Tibial nerve (tissue), 4 donors: ENCODE measurements at places on chromosomes 4 and X.

DNA sequence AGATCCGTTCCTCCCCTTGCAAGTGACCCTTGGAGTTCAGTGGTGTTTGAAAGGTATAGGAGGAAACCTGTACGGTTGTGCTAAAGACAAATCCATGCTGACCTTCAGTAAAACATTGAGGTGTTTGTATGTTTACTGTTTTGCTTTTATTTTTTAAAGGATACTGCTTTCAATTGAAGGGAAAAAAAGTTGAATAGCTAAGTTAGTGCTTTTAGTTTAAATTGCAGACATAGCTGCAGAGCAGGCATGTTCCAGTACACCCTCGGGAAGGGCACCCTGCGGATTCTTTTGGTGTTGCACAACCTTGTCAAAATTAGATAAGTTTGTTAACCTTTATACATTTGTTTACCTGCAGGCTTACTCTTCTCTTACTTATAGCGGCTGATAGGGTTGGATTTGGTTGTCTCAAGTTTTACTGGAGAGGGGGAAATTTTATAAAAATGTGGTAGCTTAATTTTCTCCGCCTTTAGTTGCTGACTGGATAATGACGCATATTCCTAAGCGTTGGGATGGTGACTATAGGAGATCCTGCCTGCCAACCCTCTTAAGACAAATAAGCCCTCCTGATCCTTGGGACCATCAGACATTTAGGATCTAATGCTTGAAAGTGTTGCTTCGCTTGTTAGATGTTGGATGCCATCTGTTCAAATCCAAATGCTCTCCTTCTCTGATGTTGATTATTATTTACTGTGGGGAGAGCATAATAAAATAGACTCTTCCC lies 2.0 kb downstream of the RAPGEF2 start:
- DNase-seq: no peak

- DNase-seq: no peak
These were observed 244 bp downstream of the EIF2S3 start for GRCh38 chrX:24055043-24055356.

GRCh38 chr4:89682808-89683207 lies 154.2 kb downstream of the SNCA start:
- no peak for DNase-seq

DNA sequence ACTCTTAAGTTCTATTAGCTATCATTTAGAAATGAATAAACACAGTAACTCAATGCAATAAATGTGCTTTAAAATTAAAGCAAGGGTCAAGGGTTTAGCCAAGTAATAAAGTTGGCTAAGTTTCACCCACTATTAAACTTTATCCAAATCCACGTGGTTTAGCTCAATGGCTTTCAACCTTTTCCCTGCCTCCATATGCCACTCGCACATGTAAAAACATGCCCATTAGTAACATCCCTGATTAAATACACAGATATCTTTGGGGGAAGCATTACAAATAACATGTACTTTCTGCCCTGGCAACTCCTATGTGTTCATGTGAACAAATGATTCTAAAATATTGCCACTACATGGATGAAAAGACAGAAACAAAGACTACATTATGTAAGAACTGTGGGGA lies 130.8 kb downstream of the ZAR1 start:
- DNase-seq: no peak

- DNase-seq: no peak
These were observed 182.7 kb downstream of the KCNIP4 start for GRCh38 chr4:21765810-21766407.

GRCh38 chrX:132848296-132848970 lies 110.0 kb downstream of the HS6ST2 start:
- DNase-seq: no peak

DNA sequence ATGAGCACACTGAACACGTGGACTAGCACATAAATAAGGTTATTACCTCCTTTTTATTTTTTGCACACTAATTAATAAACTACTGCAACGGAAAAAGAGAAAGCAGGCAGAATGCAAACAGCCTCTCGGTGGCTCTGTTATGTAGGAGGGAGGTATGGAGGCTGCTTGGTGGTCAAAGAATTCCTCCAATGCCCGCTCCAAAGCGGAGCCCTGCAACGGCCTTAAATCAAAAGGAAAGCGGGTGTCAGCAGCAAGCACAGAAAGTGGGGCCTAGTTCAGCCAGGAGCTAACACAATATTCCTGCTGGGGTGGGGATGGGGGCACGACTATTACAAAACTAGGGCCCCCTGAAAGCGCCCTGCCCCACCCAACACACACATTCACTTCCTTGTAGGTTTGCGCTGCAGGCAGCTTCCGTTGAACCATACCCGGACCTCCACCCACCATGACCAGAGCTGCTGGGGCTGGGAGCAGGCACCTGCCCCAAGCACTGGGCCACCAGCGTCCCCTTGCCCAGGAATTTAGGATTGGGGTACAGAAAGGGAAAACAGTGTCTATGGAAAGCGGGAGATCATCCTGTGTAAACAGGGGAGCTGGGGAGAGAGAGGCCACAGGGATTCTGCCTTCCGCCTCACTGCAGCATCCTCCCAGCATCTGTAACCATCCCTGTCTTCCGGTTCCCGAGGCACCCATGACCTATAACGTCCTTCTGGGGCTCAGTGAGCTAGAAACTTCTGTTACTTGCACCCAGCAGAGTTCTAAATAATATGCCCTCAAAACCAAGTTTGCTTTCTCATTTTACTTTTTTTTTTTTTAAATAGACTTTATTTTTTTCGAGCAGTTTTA lies 57.1 kb upstream of the DDX3X start:
- no peak for DNase-seq

GRCh38 chr4:123652476-123652875 lies 255.9 kb downstream of the SPRY1 start:
- no peak for DNase-seq

GRCh38 chrX:18674417-18674787 lies 2.5 kb upstream of the RS1 start:
- DNase-seq: no peak

DNA sequence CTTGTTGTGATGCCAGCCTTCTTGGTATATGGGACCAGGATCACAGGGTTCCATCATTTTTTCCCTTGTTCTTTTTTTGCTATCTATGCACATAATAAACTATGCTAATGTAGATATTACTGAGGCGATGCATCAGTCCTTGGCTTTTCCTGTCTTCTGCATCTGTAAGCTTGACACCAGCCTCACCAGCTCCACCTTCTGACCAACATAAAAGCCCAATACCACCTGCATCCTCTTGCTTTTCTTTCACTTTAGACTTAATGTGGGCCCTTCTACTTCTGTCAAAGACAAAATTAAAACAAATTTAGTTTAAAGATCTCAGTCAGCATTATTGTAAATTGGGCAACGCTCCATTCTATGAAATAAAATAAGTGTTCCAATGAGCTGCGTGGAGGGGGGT lies 1718.8 kb upstream of the PCDH10 start:
- DNase-seq: no peak

GRCh38 chr4:83658806-83659205 lies 122.9 kb downstream of the GPAT3 start:
- no peak for DNase-seq

DNA sequence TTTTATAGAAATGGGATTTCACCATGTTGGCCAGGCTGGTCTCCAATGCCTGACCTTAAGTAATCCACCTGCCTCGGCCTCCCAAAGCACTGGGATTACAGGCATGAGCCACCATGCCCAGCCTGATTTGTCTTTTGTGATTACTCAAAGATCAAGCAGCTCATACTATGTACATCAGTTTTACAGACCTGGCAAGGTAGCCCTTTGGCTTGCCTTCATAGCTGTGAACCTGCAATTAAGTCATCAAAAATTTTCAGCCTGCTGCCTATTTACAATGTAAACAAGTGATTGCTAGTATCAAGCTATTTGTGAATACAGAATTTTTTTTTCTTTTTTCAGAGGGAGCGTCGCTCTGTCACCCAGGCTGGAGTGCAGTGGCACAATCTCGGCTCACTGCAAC lies 46.2 kb downstream of the GSX2 start:
- DNase-seq: no peak

DNA sequence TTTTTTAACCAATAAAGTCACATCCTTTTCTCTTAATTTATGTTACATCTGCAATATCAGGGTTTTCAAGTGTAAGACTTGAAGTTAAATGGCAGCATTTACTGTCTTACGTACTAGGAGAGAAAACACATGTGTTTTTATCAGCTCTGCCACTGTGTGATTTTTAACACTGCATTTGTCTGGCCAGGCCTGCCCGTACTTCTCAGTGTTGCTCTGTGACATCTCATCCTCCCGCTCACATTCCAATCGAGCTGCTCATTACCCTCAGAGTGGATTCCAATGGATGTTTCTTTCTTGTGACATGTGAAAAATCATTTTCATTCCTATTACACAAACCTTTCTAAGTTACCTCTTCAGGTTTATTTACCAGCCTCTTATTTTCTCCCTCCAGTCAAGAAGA lies 420.3 kb downstream of the FAT4 start:
- no peak for DNase-seq

DNA sequence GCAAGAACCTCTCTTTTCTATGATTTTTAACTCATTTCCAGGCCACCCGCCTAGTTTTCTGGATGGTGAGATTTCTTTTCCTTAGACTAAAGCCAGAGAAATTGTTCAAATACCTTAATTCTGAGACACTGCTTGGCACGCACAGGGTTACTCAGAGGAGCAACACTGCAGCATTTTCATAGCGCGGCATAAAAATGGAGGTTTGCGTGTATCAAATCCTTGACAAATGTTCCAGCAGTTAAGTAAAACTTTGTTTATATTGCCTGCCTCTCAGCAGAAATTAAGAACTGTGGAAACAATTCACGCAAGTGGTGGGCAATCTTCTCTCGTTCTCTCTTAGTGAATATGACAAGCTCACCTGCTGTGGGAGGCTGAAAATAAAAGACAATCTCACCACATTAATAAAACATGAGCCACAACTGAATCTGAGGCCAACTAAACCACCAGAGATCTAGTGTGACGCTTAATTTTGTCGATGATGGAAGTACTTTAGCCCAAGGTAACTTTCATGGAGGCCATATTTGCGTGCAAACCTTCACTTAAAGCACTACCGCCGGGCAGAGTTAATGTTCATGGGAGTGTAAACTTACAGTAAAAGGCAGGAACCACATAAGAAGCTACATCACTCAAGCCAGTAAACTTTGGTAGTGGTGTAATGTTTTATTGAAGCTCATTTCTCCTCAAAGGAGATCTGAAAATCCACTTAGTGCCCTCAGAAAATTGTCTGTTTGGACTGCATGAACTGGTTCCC lies 894.8 kb upstream of the EPHA5 start:
- no peak for DNase-seq

- DNase-seq: no peak
These were observed 20.5 kb upstream of the CD40LG start for GRCh38 chrX:136627409-136627808.

DNA sequence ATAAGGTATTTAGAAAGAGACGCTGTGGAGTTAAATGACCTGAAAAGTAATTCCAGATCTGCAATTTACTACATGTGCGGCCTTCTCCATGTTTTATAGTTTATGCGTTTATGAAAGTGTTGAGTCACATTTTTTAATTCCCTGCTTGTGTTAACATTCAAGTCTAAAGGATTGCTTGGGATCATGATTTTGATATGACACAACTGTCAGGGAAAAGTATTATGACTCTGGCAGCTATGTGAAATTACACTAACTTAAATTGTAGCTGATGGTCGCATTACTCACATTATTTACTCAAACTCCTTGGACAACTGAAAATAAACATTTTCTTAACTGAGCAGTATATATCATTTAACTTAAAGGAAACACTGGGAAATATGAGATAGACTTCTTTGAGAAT lies 14.3 kb upstream of the GABRB1 start:
- no peak for DNase-seq

DNA sequence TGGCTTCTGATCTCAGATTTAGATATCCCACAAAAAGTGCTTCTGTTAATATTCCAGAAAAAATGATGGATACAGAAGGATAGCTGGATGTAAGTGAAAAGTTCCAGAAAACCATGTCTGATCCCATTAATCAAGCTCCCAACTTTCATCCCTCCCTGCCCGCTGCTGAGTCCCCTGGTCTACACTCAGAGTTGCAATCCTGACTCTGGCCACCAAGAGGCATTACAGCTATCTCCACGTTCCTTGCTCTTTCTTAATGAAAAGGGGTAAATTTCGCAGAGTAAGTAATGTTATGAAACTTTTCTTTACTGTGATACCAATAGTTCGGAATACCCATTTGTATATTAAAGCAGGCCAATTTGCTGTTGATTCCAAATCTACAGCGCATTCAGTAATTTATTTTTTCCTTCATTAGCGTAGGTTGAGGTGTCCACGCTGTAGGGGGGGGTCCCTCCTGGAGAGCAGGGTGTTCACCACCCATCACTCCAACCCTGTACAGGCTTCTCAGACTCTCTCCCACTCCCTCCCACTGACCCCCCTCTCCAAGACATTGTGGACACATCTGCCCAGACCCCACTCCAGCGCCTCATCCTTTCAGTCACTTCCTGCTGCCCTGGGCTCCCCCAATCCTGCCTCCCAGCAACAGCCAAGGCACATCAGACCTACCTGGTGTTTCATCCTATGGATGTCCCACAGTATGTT lies 55.1 kb downstream of the RAB40A start:
- DNase-seq: peak; percentile 19

- no peak for DNase-seq
These were observed 157.5 kb upstream of the SMIM31 start for GRCh38 chr4:164596318-164596878.
